GM23248 (cell line): ENCODE measurements at places on chromosomes 4 and X.

- no peak for DNase-seq
These were observed 10.5 kb upstream of the MAMLD1 start for GRCh38 chrX:150352581-150352980.

GRCh38 chrX:119235051-119235511, 1.0 kb upstream of the PGRMC1 start:
- peak; percentile 35 for DNase-seq

GRCh38 chr4:181855307-181855706, 387.9 kb upstream of the TENM3 start:
- DNase-seq = no peak

- DNase-seq = no peak
These were observed 73.9 kb upstream of the IRF2 start for GRCh38 chr4:184548316-184548647.

DNA sequence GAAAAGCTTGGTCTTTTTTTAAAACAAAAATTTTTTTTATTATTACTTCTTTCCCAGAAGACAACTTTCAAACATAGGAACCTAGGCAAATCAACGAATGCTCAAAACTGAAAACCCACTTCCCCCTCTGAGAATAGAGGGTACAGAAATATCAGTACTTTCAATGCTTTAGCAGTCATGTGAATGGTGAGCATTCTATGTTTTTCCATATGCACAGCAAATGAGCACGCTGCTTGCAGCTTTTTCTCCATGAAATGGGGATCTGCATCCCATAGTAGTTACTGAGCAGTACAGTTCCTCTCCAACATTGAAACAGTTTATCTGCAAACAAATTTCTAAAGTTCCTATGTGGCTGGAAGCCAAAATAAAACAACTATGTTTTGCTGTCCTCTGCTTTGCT, 108.4 kb upstream of the BMP2K start:
- DNase-seq = no peak

- no peak for DNase-seq
These were observed 4.8 kb downstream of the ELK1 start for GRCh38 chrX:47645530-47645929.

- DNase-seq = no peak
These were observed 74.8 kb downstream of the SLIT2 start for GRCh38 chr4:20326460-20326859.

DNA sequence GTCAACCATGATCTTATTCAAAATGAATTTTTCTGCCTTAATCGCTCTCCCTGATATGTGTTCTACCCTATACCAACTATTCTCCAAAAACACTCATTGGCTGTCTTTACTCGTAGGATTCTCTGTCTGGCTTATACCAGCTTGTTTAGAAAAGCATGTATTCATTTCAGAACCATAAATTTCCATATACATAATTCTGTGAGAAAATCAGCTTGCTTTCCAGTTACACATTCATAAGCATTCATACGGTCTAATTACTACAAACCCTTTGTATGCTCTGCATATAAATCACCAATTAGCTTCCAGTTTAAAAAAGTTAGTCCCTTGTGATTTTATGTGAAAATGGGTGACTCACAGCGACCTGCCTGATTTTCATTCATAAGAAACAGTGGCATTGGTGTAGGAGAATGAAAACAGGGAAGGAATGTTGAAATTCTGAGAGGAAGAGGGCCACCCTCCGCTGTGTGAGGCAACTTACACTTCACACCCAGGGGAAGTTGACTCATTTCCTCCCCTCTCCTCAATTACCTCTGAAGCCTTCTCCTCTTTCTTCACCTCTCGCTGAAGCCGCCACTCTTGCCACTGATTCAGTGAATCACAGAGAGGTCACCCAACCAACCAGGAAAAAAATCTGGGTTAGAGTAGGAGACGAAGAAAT, 63.3 kb downstream of the MEPE start:
- peak; percentile 75 for DNase-seq

DNA sequence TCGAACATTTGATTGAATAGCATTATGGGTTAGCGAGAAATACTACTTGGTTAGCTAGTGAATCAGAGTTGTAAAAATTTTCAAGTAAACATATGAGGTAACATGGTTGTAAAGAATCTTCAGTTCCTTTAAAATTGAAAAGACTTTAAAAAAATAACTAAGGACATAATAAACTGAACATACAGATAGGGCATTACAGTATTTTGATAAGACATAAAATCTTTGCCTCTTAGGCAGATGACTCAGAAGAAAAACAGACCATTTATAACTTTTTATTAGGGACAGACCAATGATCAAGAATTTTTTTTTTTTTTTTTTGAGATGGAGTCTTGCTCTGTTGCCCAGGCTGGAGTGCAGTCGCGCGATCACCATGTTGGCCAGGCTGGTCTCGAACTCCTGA, 43.1 kb downstream of the PNMA5 start:
- no peak for DNase-seq

- DNase-seq = peak; percentile 0
These were observed 535.5 kb downstream of the MID1IP1 start for GRCh38 chrX:39336671-39337311.

DNA sequence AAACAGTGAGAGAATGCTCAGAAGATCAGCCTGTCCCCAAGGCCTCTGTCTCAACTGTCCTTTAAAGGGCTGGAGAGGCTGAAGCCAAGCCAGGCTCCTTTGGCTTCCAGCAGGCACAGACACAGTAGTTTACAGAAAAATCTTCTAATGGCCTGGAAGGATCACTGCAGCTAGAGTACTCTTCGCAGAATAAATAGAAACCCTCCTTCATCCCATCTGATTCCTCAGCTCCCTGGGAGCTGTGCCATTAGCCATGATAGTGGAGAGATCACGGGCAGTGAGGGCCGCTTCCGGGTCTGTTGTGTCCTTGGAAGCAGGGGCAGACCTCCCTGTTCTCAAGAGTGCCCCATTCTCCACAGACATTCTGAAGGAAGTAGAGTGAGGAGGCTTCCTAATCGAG, 63.1 kb downstream of the CCNI start:
- DNase-seq = no peak

GRCh38 chrX:21747558-21747957, 10.4 kb downstream of the SMPX start:
- peak; percentile 24 for DNase-seq

- no peak for DNase-seq
These were observed 136.4 kb upstream of the GUCY1A1 start for GRCh38 chr4:155530290-155530689.

DNA sequence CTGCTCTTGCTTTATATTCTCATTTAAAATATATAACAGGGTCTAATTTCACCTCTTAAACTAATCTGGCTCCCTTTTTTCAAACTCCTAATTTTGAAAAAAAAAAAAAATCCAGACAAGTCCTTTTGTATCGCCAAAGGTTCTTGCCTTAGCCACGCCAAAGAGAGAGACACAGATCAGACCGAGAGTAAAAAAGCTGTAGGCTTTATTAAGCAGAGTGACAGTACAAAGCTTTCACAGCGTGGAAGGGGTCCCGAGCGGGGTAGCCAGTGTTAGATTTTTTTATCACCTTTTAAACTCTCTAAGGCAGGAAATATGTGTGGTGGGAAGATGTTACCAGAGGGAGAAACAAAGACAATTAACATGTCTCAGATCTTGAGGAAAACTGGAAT, 54.1 kb downstream of the PAGE2 start:
- no peak for DNase-seq

- DNase-seq = peak; percentile 75
These were observed 78.0 kb upstream of the BCOR start for GRCh38 chrX:40175511-40176350.

DNA sequence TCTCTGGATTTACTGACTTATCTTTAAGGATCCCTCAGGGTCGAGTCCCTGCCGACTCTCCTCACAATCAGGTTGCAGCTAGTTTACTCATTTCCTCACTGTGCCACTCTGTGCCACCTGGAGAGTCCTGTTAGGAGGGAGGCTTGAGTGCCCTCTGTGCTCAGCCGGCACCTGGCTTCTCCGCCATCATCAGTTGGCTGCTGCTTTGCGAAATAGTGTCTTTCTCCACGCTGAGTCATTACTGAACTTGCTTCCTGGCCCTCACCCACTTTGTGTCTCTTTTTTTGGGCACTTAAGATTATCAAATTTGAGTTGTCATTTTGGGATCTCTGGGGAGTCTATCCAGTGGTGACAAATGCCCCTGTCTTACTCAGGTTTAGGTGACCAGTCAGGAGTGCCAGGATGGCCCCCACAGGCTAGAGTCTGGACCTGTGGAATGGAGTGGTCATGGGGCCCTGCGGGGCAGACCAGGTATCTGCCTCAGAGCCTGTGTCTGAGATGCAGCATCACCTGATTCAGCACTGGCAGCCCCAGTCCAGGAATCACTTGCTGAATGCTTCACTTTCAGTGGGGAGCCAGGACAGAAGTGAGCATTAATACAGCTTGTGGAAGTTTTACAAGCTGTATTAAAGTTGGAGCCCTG, 37.7 kb downstream of the JADE1 start:
- DNase-seq = peak; percentile 24

- peak; percentile 81 for DNase-seq
These were observed 230.8 kb downstream of the INPP4B start for GRCh38 chr4:142615324-142615665.

- peak; percentile 42 for DNase-seq
These were observed 476.1 kb downstream of the IL15 start for GRCh38 chr4:142112451-142112850.

DNA sequence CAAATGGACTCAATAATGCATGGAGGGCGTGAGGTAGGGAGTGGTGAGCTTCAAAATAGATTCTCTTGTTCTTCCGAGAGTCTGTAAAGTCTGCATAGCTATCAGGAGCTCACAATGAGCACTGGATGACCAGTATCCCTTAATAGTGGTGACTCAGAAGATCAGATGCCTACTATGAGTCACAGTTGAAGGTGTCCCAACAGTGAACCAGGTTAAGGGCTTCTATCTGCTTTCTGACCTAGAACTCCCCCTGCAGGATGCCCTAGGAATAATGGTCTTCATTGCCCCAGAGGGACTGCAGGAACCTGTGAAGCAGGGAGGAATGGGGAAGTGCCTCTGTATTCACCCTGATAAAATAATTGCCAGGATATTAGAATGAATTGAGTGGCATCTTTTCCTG, 22.1 kb downstream of the DGKK start:
- peak; percentile 22 for DNase-seq

DNA sequence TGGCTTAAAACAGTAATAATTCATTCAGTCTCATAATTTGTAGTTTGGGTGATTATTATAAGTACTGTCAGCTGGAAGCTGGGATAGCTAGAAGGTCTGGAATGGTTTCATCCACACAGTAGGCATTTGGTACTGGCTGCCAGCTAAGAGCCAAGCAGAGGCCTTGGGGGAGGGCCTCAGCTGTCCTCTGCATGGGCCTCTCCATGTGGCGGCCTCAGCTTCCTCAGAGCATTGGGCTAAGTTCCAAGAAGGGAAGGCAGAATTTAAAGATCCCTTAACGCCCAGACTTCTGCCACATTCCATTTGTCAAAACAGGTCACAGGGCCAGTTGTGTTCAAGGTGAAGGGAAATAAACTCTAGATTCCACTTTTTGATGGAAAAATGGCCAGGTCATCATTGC, 93.3 kb downstream of the NEUROG2 start:
- no peak for DNase-seq

GRCh38 chr4:65023081-65023480, 613.8 kb upstream of the TECRL start:
- DNase-seq = no peak

DNA sequence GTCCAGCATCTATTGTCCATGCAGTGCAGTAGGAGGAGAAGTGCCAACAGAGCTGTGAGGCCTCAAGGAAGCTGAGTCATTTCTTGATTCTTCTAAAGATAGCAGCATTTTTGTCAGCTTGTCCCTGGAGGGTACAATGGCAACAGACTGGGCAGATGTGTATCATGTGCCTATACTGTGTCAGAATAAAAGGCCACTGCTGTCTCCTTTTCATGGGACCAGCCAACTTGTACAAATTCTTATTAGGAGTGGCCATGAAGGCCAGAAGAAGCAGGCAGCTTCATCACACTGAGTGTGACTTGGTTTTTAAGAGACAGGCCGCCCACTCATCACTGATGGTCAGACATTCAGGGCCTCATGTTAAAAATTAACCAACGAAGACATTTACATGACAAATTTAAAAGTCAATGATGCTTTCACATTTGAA, 185.0 kb upstream of the FAM241A start:
- peak; percentile 90 for DNase-seq

- no peak for DNase-seq
These were observed 173.2 kb downstream of the PABPC4L start for GRCh38 chr4:134028421-134028820.

DNA sequence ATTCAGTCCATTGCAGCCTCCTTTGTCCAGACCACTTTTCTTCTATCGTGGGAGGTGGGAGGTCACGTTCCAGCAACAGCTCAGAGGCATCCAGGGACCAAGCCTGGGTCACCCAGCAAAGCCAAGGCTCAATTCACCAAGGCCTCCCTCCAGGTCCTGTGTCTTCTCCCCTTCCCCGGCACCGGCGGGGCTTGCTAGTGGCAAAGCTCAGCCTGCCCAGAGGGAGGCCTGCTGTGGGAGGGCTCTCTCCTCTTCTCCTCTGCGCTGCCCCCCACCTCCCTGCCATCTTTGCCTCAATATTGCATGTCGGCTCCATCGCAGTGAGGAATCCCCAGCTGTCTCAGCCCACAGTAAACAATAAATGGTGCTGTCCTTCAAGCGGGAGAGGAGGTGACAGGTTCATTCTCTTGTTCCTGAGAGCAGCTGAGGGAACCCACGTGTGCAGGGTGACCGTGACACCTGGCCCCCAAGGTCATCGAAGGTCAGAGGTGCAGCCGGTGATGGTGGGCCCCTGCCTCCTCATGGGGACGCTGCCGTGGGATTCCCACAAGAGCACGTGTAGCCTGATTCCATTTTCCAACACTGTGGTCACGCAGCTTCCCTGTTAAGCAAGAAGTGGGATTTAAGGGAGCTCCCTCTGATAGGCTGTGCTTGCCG, 111.5 kb upstream of the PSAPL1 start:
- no peak for DNase-seq

DNA sequence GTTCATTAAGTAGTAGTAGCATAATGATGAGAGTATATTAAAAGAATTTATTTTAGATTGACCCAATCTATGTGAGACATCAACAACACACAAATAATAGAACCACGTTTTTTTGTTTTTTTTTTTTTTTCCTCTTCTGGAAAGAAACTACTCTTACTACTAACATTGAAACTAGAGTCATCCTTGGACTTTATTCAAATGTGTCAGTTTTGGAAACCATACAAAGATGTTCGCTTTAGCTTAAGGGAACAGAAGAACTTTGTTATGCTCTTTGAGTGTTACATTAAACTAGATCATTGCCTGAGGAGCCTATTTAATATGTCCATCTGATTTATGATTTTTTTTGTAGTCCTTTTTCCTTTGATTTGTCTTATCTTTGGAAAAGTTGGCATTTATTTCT, 166.7 kb downstream of the RPA4 start:
- peak; percentile 21 for DNase-seq

DNA sequence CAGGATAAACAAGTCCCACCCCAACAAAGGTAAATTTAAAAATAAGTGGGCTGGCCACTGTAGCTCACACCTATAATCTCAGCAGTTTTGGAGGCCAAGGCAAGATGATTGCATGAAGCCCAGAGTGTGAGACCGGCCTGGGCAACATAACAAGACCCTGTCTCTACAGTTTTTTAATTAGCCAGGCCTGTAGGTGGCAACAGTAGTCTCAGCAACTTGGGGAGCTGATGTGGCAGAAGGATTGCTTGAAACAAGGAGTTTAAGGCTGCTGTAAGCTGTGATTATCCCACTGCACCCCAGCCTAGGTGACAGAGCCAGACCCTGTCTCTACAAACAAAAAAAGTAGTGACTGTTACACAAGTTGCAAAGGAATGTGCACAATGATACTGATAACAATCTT, 74.6 kb upstream of the FAAH2 start:
- no peak for DNase-seq
